ENCODE measurements at places on chromosomes 11 and 22.

DNA sequence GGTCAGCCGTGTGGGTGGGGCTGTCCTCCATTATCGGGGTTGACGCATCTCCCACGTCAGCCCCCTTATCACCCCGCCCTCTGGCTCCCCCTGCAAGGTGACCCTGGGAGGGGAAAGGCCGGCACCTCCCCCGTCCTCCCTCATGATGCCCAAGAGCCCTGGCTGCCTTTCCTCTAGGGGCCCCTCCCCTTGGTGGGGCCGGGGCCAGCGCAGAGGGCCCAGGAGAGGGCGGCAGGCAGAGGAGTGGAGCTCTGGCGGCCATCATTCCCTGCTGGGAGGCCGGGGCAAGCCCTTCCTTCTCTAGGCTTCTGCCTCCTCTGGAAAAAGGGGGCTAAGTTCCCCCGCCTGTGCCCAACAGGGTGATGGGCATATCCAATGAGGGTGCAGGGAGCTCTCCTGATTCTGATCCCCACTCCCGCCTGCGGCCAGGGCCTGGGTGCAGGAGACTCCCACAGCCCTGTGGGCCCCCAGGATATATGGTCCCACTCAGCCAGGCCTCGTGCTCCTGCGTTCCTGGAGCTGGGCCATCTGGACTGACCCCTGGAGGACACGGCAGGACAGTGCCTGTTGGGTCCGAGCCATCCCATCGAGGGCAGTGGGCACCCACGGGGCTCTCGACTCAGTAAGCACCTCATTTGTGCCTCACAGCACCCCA lies 12.3 kb downstream of the MYRF start:
- DNase-seq: no peak

DNA sequence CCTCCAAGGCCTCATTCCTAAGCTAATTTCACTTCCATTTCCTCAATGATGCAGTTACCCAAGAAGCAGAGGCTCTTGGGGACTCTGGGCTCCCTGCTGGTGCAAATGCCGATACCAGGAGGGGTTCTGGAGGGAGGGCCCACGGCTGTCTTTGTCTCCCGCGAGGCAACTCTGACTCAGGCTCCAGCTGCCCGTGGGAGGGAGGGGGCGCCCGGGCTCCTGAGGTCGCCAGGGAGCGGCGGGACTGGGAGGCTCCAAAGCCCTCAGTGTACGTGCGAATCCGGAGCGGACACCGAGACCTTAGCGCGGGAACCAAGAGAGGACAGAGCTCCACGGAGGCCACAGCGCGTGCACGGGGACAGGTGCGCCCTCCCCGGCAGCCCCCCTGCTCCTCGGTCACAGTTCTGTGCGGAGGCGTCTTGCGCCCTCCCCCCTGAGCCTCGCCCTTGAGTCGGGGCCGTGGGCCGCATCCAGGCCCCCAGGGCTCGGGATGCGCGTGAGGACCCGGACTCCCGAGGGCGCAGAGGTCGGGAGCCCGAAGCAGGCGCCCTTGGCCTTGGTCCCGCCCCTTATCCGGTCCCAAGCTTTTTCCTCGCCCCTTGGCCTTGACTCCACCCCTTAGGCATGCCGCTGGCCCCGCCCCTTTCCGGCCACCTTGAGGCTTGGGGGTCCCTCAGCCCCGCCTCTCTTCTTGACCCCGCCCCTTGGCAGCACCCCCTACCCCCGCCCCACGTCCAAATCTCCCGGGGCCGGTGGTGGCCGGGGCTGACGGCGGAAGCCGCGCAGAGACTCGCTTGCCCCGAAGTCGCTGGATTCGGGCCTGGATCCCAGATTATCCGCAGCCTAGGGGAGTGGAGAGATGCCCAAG lies 4.7 kb upstream of the SHISA8 start:
- no peak for DNase-seq

GRCh38 chr22:44753189-44754042 lies 1.0 kb downstream of the ARHGAP8 start:
- DNase-seq: no peak

- DNase-seq: no peak
Observed at GRCh38 chr11:65215441-65216076, 33.8 kb downstream of the CAPN1 start.

DNA sequence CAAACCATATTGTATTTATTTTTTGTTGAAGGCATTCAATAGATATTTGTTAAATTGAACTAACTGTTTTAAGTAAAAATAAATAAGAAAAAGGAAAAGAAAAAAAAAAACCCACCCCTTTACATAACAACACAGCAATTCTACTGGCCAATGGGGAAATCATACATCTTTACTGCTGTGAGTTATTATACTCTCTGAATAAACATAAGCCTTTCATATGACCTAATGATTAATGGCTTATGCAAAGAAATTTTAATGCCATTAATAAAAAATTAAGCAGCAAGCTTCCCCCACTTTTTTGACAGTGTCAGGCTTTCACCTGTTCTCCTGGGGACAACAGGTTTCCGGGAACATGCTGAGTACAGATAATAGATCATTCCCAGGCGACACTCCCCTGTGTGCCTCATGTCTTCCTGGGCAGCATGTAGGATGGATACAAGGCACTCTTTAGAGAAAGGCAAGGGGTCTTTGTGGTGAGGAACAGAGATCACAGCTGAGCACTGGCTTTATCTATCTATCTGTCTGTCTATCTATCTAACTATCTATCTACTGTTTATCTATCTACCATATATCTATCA lies 676.0 kb downstream of the NTM start:
- no peak for DNase-seq

DNA sequence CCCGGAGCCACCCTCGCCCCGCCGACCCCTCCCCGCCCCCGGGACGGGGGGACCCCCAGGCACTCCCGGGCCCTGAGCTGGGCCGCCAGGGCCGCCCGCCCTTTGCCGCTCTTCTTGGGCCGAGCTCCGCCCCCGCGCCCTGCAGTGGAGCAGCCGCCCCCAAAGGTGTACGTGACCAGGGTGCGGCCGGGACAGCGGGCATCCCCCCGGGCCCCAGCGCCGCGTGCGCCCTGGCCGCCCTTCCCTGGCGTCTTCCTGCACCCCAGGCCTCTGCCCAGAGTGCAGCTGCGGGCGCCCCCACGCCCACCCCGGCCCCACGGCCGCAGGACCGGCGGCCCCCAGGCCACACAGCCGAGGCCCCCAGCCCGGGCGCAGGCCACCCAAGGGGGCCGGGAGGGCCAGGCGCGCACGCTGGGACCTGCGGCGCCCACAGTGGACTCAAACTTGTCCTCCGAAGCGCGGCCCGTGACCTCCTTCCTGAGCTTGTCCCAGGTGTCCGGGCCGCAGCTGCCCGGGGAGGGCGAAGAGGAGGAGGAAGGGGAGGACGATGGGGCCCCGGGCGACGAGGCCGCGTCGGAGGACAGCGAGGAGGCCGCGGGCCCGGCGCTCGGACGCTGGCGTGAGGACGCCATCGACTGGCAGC lies 7.4 kb downstream of the B4GALNT4 start:
- no peak for DNase-seq

- no peak for DNase-seq
Observed at GRCh38 chr11:48125866-48126265, 90.7 kb upstream of the OR4B1 start.

GRCh38 chr11:116793772-116794097 lies 2.1 kb upstream of the APOA5 start:
- DNase-seq: no peak

All from NCI-H774 (cell line).